ENCODE measurements at places on chromosomes 7 and 10.
A peak's percentile ranks its signal among the peaks of the same experiment; 100 is the strongest.

- no peaks in the 10 kb centered on the region for H3K27me3 ChIP-seq
- no peak overlapping the region for H3K4me3 ChIP-seq
- H3K36me3 ChIP-seq = no peaks in the 10 kb centered on the region
- no peak for DNase-seq
These were observed 18.0 kb downstream of the C10orf105 start for GRCh38 chr10:71701496-71702132.

DNA sequence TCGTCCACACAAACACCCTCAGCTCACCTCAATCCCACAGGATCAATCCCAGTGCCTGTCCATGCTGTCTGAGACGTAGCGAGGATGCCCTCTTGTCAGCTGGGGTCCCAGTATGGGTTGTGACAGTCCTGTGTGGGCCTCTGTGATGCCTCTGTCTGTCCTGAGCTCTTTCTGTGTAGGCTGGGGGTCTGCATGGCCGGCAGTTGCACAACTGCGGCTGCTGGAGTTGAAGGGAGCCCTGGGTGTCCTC is 12.4 kb downstream of the ANTXRL start:
- H3K36me3 ChIP-seq = no peaks in the 10 kb centered on the region
- H3K4me1 ChIP-seq = peaks cover 17% of the 10 kb centered on the region
- no peak overlapping the region for H3K27ac ChIP-seq
- H3K27me3 ChIP-seq = no peaks in the 10 kb centered on the region
- no peak for DNase-seq

DNA sequence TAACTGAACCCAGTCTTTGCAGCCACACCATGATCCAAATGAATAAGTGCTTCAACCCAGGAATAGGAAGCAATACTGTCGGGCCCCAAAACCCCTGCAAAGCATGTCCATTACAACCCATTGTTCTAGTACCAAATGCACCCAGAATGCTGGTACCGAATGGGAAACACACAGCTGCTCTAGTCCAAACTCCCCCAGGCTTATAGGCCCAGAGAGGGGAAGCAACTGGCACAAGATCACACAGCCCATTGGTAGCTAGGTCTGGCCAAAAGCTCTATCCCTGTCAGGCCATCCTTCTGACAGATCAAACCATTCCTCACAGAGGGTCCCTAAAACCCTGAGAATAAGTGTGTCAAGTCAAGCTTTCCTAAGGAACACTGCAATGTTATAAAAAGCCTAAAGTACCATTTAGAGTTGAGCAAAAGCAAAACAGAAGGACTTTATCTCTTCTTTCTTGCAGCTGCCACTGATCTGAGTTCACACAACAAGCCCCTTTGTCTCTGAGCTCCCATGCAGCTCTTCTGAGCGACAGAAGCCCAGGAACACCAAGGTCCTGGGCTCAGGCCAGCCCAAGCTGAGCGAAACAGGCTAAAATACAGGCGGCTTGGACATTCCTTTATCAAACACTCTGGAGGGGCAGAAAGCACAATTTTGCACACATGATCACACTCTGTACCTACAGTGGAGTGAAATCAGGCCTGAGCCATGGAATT is 116.7 kb downstream of the SGMS1 start:
- no peak overlapping the region for H3K27ac ChIP-seq
- H3K27me3 ChIP-seq = peaks cover 12% of the 10 kb centered on the region
- peaks cover 5% of the 10 kb centered on the region for H3K36me3 ChIP-seq
- no peak for DNase-seq

- H3K36me3 ChIP-seq = no peaks in the 10 kb centered on the region
- H3K27me3 ChIP-seq = peaks cover 2% of the 10 kb centered on the region
- no peak overlapping the region for H3K27ac ChIP-seq
These were observed 55.4 kb downstream of the CALD1 start for GRCh38 chr7:134834689-134835462.

GRCh38 chr7:138000081-138000701 is 1.7 kb downstream of the CREB3L2 start:
- H3K27me3 ChIP-seq = no peaks in the 10 kb centered on the region
- peaks cover 49% of the 10 kb centered on the region for H3K4me1 ChIP-seq
- H3K4me3 ChIP-seq = peak overlapping the region; percentile 92
- no peak overlapping the region for H3K27ac ChIP-seq
- DNase-seq = no peak
